ENCODE measurements at places on chromosomes 13 and 19.

GRCh38 chr19:11203194-11204075, 6.1 kb upstream of the KANK2 start:
- DNase-seq, result no peak

DNA sequence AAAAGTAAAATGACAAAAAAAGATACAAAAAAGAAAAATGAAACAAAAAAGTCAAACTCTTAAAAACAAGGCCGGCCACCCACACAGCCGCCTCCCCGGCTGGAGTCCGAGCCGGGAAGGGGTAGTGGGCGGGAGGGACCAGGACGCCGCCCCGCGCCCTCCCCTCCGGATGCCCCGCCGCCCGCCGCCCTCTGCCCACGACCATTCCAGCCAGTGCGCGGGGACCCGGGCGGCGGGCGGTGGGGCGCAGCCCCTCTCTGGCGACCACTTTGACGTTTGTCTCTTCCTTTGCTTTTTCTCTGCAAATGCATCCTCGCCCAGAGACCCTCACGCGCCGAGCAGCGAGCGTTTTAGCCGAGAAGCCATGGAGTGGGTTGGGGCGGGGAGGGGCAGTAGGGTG, 28.6 kb downstream of the ZBTB7A start:
- DNase-seq, result no peak

GRCh38 chr13:109273326-109273751, 513.0 kb downstream of the IRS2 start:
- DNase-seq, result no peak

DNA sequence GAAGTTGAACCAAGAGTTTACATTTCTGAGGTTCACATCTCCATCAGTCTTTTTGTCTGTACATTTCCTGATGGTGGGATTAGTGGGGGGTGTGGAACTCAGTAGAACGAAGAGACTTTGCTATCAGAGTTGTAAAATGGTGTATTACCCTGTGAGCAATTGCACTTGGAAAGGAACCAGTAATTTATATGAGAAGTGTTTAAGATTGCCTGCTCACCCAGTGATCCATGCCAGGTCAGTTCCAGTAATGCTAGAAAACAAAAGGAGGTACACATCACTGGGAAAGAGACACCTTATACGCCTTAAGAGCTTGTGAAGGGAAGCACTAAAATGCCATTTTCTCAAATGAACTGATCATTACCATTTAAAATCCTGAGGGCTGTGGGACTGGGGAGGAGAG, 7.5 kb upstream of the DACH1 start:
- DNase-seq, result no peak

DNA sequence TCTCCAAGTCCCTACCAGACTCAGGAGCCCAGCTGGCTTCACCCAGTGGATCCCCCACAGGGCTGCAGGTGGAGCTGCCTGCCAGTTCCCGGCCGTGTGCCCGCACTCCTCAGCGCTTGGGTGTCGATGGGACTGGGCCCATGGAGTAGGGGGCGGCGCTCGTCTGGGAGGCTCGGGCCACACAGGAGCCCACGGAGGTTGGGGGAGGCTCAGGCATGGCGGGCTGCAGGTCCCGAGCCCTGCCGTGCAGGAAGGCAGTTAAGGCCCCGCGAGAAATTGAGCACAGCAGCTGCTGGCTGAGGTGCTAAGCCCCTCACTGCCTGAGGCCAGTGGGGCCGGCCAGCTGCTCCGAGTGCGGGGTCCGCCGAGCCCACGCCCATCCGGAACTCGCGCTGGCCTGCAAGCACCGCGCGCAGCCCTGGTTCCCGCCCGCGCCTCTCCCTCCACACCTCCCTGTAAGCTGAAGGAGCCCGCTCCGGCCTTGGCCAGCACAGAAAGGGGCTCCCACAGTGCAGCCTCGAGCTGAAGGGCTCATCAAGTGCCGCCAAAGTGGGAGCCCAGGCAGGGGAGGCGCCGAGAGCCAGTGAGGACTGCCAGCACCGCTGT, 1771.1 kb downstream of the OLFM4 start:
- DNase-seq, result no peak

DNA sequence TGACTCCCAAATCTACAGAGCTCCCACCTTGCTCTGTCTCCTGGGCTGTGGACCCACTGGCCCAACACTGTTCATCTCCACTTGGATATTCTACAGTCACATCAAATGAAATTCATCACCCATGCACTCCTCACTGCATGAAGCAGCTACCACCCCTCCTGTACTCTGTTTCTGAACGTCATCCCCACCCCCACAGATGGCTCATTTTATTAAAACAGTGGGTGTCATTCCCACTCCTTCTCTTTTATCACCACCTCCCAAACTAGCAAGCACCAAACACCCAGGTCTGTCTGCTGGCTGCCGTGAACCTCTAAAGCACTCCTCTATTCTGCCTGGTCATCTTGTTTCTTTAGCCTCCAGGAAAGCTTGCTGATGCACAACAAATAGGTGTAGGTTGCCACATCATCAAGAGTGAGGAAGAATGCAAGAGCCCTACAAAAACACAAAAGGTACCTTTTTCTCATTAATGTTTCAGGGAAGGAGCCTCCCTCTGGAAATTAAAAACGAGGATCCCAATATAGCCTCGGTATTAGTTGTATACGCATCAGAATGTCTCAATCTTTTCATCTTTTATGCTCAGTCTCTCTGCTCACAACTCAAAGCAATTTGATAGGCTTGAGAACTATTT, 91.8 kb downstream of the MIPEP start:
- DNase-seq, result no peak

GRCh38 chr13:99636728-99637353, 135.6 kb downstream of the TM9SF2 start:
- DNase-seq, result no peak

DNA sequence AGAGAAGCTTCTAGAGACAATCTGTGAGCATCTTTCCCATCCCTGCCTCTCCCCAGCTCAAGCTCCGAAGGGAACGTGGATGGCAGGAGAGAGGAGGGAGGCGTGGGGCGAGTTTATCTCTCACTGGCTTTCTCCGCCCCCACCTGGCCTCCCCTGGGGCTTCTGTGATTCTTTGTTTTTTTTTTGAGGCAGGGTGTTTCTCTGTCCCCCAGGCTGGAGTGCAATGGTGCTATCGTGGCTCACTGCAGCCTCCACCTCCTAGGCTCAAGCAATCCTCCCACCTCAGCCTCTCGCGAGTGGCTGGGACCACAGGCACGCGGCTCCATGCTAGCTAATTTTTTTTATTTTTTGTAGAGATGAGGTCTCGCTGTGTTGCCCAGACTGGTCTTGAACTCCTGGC, 23.0 kb downstream of the EFNA2 start:
- no peak for DNase-seq

- no peak for DNase-seq
These were observed 7.8 kb downstream of the ILF3 start for GRCh38 chr19:10661946-10662345.

DNA sequence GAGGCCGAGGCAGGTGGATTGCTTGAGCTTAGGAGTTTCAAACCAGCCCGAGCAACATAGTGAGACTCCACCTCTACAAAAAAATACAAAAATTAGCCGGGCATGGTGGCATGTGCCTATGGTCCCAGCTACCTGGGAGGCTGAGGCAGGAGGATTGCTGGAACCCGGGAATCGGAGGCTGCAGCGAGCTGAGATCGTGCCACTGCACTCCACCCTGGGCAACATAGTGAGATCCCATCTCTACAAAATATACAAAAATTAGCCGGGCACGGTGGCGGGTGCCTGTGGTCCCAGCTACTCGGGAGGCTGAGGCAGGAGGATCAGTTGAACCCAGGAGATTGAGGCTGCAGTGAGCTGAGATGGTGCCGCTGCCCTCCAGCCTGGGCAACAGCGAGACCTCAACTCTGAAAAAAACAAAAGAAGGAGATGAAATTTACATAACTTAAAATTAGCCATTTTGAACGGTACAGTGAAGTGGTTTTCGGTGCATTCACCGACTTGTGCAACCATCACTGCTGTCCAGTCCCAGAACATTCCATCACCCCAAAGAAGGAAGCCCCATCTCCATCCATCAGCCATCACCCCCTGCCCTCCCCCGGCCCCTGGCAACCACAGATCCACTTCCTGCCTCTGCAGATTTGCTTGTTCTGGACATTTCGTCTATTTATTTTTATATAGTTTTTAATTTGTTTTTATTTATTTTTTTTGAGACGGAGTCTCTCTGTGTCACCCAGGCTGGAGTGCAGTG, 1.6 kb upstream of the AZU1 start:
- no peak for DNase-seq

DNA sequence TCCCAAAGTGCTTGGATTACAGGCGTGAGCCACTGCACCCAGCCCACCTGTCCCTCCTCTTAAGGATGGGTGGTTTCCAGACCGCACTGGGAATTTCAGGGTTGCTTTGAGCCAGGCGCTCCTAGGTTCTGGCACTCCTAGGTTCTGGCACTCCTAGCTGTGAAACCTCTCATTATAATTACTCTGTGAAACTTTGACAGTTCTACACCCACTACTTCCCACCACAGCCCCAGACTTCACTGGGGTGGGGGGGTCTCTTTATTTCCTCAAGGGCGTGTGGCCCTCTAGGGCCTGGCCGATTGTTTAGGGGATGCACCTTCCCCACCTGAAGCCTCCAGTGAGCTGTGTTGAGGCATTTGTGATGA, 2.3 kb upstream of the ADAMTS10 start:
- no peak for DNase-seq

- DNase-seq, result no peak
These were observed 30.0 kb downstream of the VAV1 start for GRCh38 chr19:6802336-6803035.

DNA sequence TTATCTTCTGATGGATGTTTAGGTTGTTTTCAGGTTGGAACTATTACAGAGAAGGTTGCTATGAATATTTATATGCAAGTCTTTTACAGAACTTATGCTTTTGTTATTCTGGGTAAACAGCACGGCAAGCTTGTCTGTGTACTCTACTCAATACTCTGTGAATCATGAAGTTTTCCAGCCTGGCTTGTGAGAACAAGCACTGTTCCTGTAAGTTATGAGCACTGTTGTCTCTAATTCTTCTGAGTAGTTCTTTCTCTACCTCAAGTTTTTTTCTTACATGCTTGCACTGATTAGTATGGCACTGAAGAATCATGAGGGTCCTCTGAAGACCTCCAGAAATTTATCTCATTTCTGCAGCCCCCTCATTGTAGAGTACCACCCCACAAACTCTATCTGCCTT, 496.9 kb downstream of the KCTD12 start:
- no peak for DNase-seq

DNA sequence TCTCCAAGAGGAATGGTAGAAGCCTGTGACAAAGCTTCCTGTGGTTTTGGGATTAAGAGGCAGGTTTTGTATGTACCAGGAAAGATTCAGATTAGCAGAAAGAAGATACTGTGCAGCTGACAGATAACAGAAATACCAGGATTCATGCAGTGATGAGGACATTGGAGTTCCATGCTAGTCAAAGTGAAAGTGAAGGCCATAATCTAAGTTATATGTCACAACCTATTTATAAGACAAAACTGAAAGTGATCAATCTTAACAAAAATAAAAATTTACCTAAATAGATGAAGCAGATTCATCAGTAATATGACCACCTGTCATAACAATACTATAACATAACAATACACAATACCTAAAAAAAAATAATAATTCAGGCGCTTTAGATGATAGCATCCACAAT, 1305.2 kb upstream of the PCDH9 start:
- no peak for DNase-seq

DNA sequence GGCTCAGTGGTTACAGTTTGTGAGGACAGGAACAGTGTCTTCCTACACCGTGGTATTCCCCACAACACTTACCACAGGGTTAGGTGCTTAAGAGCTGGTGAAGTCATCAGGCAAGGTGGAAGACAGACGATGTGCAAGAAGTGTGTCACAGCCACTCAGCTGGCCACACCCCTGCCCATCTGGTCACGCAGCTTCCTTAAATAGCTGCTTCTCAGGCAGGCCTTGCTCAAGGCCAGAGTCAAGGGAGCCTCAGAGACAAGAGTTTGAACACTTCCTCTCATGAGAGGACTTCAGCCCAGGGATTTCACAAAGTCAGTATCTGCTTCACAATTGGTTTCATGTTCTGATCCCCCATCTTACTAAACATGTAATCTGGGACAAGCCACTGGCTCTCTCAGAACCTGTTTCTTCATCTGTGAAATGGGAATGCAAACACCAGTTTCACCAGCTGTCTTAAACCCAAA, 80.3 kb upstream of the FRY start:
- DNase-seq, result no peak

- DNase-seq, result no peak
These were observed 64.1 kb upstream of the OXGR1 start for GRCh38 chr13:97058391-97058790.

DNA sequence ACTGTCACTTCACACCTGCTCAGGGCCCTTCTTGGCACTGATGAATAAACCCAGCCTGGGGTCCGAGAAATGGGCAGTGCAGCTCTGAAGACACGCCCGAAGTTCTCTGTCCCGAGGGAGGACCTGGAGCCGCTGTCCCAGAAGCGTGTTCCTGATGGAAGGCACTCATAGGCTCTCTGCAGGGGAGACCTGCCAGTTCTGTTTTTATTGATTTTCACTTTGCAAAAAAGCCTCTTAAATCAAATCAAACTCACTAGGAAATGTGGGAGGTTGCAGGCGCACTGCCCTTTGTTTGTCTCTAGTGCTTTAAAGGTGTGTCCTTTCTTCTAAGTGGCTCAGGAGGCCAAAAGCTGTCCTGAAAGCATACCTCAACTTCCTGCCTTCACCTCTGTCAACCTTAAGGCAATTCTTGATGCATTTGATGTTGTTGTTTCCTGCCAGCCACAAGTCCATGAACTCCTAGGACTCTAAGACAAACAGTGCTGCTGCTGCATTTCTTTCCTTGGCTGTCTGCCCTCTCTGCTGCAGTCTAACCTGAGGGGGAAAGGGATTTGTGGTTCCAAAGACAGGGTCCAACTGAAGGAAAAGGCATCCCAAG, 663.2 kb downstream of the UQCRFS1 start:
- DNase-seq, result no peak

- DNase-seq, result no peak
These were observed at the start of gene FARP1 for GRCh38 chr13:98142380-98143156. Gene FARP1 (plus strand): TSS chr13:98143094. CDS start chr13:98213243, 70,149 bp downstream.

DNA sequence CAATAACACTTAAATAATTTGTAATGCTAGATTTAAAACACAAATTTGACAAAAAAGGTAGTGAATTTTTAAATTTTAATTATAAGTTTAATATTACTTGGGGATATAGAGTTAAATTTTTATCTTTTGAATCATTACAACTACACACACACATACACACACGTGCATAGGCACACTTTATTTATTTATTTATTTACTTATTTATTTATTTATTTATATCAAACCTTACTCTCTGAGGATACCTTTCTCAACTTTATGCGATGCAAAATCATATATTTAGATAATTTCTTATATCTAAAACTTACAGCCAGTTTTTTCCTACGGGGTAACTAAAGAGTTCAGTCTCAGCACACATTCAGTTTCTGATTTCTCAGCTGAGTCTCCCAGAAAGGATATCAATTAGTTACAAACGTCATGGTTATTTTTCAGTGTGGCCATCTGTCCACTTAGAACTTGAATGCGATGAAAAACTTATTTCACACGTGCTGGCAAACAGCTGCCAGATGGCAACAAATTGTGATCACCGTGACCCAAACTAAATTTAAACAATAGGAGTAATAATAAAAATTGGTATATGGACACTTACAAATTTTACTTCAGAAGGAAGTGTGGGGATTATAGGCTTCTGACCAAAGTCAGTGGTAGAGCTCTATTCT, 683.1 kb upstream of the PRR20A start:
- DNase-seq, result no peak

- no peak for DNase-seq
These were observed 12.9 kb upstream of the RPS15 start for GRCh38 chr19:1425102-1425837.

All from epithelial cell of proximal tubule (primary cell).